ENCODE measurements at places on chromosomes 11 and 22. TPM values are rescaled to one million over a fixed set of nuclear protein-coding genes. Genes with fewer than 3 reads are reported as not detected.

GAL3ST1 gene
- not detected for total RNA-seq

MIOX gene
- total RNA-seq, result not detected

RIC3 gene
- not detected for total RNA-seq

NAT10 gene
- total RNA-seq, result 33.0 TPM

HMOX1 gene
- total RNA-seq, result 52.0 TPM

GGTLC2 gene
- not detected for total RNA-seq

GPR83 gene
- not detected for total RNA-seq

CRELD2 gene
- 68.0 TPM for total RNA-seq

RIBC2 gene
- 0.84 TPM for total RNA-seq

PTH gene
- total RNA-seq, result not detected

PELI3 gene
- 3.9 TPM for total RNA-seq

OLFML1 gene
- not detected for total RNA-seq

FXYD6 gene
- 0.30 TPM for total RNA-seq

MMP13 gene
- total RNA-seq, result not detected

APIP gene
- total RNA-seq, result 21.3 TPM
